ENCODE measurements at places on chromosomes 3 and 15.

- no peak for DNase-seq
These were observed 4.7 kb downstream of the LMAN1L start for GRCh38 chr15:74817370-74817737.

DNA sequence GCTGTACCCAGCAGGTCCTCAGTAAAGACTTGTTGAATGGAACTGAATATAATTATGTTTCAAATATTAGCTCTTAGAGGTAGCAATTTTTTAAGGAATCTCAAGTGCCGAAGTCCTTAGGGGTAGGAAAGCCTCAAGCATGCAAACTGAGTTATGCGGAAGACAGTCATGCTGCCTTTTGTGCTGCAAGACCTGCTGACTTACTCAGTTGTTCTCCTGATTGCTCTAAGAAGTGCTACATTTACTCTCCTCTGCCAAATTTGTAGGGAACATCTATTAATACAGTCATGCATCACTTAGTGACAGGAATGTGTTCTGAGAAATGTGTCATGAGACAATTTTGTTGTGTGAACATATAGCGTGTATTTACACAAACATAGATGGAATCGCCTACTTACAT lies 325.6 kb upstream of the AZI2 start:
- DNase-seq: no peak

DNA sequence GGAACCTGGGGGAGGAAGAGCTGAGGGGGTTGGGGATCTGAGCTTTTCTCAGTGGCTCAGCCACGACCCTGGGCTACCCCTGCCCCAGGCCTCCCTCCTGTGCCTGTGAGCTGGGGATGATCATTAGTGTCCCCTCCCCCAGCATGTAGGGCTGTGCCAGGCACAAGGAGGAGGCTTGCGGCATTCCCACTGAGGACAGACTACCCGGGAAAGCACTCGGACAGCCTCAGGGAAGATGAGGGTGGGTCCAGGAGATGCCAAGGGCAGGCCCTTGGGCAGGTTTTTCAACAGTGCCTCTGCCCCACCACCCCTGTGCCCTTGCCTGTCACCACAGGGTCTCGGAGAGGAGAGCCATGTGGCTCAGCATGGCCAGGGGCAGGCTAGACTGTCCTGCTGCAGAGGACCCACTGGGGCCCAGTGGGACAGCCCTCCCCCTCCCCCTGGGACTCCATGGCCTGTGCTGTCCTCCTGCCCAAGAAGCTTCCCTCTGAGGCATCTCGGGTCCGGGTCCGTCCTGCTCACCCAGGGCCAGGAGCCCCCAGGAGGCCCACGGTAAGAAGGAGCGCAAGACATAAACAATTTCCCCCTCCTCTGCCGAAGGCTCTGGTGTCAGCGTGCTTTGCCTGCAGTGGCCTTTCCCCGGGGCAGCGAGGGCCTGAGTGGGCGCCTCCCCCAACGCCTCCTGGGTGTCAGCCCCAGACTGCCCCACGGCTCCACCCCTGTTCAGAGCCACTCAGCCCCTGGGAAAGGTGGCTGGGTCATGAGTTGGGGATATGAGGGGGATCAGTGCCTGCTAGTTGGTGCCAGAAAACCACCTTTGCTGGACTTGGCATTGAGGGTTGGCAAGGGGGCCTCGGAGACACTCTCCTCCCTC lies 192.5 kb downstream of the GOLGA6L6 start:
- no peak for DNase-seq

- DNase-seq: no peak
These were observed 34.3 kb downstream of the USP8 start for GRCh38 chr15:50458348-50459112.

DNA sequence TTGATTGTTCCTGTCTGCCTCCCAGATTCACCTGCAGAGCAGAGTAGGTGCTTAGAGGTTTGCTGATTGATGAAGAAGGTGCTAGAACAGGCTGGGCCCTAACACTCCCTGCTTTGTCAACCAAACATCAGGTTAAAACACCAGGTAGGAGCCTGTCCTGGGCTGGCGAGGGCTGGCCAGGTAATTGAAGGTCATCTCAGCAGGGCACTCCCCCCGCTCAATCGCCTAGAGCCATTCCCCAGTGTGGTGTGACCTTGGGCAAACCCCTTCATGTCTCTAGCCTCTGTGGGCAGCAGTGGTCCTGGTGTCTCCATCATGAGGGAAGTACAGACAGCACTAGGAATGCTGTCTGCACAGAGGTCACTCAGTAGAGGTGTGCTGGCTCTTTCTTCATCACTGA lies 88.3 kb downstream of the KLF15 start:
- DNase-seq: no peak

- no peak for DNase-seq
These were observed 657 bp downstream of the PATL2 start for GRCh38 chr15:44710236-44711095.
